ENCODE measurements at places on chromosomes 1 and 21.

DNA sequence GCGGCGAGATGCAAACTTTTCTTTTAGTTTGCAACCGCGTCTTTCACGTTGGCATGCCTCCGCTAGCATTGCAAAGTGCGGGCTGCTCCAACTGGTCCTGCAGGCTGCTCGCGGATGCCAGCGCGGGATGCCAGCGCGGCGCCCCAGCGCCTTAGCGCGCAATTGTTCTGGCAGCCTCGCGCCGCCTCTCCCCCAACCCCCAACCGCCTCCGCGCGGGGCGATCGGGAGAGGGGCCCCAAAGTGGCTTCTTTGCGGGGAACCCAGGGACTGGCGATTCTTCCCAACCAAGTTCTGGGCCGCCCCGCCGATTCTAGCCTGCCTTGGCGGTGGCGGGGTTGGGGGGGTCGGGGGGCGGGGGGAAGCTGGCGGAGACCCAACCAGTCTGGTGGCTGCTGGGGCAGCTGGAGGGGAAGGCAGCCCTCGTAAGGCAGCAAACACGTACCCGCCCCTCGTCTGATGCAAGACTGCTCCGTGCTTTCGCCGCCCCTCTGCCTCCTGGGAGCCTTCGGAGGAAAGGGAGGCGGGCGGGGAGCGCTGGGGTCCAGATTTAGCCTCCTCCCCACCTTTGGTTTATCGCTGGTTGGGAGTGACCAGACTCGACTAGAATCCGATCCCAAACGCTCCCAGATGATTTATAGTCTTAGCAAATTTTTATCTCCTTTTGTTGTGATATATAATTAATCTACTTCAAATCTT is 756 bp downstream of the PHGDH start:
- peak; percentile 18 for DNase-seq

DNA sequence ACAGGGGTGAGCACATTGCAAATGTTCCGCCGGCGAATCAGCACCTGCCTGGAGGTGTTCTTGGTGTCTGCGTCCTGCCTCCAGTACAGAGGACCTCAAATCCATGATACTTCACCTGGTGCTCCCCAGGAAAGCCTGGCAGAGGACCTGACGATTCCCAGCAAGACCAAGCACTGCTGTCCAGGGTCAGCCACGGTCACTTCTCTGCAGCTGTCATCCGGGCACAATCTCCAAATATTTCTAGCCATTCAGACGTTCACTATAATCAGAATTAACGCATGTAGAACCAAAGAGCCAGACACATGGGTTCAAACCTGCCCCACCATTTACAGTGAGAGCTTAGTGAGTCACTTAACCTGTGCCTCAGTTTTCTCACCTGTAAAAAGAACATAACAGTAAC is 74.5 kb downstream of the CLIC6 start:
- no peak for DNase-seq

DNA sequence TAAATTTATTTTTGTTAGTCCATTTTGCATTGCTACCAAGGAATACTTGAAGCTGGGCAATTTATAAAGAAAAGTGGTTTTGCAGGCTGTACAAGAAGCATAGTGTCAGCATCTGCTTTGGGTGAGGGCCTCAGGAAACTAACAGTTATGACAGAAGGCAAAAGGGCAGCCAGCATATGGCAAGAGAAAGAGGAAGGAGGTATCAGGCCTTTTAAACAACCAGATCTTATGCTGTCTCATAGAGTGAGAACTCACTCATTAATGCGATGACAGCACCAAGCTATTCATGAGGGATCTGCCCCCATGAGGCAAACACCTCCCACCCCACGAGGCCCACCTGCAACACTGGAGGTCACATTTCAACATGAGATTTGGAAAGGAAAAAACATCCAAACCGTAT is 898.4 kb downstream of the KCNT2 start:
- no peak for DNase-seq

DNA sequence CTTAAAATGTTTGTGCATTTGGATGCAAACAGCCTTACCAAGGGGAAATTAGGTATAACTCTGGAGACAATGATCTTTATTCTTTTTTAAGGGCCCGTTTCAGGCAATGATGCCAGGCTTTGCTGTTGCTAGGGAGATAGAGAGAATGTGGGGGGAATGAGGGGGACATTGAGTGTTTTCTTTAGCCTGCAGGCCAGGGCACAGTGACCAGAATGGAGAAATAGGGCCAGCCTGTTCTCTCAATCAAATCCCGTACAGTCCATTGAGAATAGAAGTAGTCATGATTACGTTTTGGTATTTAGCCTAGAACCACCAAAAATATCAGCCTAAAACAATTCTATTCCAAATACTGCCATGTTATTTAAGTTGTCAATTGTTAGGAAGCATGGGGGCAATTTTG is 49.0 kb downstream of the RGS7 start:
- DNase-seq: no peak

- DNase-seq: no peak
Observed at GRCh38 chr1:150299716-150300115, 6.1 kb downstream of the MRPS21 start.

DNA sequence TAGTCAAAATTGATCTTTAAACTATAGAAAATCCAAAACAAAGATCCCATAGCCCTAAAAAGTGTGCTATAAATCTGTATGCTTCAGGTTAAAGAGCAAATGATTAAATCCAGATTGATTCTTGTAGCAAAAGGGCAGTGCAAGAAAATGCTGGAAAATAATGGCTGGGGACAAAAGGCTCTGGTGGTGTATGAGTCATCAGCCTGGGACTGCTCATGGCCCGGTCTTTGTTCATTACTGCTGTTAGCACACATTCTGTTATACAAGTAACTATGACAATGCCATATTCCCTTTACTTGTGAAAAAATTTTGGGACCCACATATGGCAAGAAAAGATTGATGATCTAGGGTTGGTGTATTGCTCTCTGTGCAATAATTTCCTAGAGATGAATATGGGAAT is 89.1 kb downstream of the RWDD3 start:
- DNase-seq: no peak

GRCh38 chr1:159175571-159175970 is 4.2 kb downstream of the CADM3 start:
- DNase-seq: no peak

- DNase-seq: no peak
Observed at GRCh38 chr21:31570824-31571566, 88.5 kb upstream of the SOD1 start.

GRCh38 chr21:44394733-44395132 is 41.3 kb downstream of the TRPM2 start:
- no peak for DNase-seq

DNA sequence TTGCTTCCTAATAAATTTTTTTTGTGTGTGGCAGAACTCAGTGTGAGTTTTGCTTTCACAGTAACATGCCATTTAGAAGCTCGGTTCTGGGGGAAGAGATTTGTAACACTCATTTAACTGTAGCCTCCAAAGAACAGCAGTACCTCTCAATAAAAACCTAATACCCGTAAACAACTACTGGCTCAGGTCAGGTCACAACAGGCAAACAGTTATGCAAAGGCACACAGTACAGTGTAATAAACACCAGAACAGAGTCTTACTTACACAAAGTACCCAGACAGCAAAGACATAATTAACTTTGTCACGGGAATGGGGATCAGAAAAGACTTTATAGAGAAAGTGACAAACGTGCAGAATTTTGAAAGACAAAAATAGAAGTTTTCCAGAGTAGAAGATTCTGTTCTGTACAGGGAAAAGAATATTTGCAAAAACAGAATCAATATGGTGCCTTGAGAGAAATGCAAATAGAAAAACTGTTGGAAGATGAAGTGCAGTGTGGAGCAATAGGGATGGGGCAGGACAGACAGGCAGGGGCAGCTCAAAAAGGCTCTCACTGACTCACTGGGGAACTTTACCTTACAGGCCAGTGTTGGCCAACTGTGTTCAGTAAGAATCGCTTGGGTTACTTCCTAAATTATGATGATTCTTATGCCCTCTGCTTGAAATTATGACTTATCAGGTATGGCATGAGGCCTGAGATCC is 38.8 kb downstream of the EGLN1 start:
- DNase-seq: no peak

- no peak for DNase-seq
Observed at GRCh38 chr1:89407360-89407759, 43.5 kb downstream of the GBP6 start.

- no peak for DNase-seq
Observed at GRCh38 chr1:36269408-36269838, 36.7 kb upstream of the SH3D21 start.

GRCh38 chr21:31682620-31683019 is 23.1 kb downstream of the SOD1 start:
- no peak for DNase-seq

- DNase-seq: no peak
Observed at GRCh38 chr1:6243053-6243834, 735 bp upstream of the HES3 start.

DNA sequence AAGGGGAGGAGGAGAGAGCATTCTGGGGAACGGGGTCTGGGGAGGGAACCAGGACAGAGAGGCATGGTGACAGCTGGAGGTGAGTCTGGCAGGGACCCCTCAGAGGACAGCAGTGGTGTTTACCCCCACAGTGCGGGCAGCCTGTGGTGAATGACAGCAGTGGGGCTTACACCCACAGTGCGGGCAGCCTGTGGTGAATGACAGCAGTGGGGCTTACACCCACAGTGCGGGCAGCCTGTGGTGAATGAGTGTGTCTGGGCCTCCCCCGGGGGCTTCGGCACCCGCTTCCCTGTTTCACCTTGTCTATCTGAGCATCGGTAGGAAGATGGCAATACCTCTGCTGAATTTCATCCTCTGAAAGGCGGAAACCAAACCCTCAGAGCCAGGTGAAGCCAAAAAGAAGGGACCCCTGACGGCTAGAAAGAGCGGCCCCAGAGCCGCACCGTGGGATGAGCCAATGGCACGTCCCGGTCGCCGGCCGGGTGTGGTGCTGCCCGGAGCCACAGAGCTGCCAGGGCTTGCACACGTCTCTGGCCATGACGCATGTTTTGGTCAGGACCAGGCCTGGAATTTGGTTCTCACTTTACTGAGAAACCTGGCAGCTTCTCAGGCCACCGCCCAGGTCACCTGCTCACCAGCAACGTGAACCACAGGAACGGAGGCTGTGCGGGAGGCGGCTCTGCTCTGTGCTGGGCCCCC is 54.1 kb downstream of the SIK1 start:
- DNase-seq: no peak

DNA sequence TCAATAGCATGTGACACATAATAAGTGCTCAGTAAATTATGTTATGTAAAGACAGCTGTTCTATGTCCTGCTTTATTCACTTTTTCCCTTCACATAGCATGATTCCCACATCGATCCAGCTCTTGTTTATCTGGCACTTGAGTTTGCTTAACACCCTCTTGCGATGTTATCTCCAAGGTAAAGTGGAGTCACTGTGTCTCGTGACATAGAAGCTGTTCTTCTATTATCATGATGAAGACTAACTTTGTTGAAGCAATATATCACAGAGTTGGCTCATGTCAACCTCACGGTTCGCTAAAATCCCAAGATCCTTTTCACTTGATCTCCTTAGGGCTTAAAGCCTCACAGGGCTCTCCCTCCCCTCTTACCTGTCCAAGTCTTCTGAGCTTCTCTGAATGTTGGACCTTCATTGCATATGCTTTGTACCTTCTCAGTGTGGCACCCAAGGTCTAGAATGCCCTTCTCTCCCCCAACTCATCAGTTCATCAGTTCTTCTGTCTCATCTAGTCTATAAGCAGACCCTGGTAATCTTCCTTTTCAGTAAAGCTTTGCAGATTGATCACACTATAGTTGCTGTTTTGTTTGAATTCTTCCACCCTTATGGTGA is 38.0 kb downstream of the PLXNA2 start:
- no peak for DNase-seq

DNA sequence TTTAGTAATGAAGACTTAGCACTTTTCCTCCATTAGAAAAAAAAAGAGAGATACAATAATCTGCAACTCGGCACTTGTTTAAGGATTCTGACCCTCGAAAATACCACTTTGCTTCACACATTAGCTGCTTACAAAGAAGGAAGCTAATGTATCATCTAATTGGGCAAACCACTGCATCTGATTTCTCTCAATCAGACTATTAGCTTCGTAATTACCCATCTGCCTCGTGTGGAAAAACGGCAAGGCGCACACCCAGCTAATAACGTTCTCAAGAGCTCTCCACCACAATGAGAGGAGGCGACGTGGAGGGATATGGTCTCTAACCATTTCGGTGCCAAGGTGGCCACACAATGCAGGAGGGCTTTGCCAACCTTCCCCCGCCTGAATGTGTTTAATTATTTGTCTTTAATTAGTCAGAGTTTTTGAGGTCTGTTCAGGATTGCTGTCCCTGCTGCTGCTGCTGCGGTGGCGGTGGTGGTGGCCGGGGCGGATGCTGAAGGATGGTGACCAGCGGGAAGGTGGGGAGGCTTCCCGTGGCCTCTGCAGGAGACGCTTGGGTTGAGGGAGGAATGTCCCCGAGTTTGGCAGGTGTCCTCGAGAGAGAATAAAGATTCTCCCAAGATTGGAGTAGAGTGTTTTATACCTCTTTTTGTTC is 374.5 kb downstream of the RPS6KC1 start:
- DNase-seq: no peak

DNA sequence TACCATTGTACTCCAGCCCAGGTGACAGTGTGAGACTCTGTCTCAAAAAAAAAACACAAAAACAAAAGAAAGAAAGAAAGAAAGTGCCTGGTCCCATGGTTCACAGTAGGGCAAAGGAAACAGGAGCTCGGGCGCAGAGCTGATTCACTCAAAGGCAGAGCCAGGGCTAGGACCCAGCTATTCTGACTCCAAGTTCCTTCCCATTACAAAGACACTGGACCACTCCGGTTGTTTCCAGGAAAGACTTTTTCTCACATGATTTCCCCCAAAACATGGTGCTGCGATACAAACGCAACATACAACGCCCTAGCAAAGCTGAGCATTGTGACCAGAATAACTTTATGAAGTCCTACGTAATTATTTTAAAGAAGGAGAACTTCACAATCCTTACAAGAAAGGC is 10.7 kb downstream of the ABCG1 start:
- no peak for DNase-seq

DNA sequence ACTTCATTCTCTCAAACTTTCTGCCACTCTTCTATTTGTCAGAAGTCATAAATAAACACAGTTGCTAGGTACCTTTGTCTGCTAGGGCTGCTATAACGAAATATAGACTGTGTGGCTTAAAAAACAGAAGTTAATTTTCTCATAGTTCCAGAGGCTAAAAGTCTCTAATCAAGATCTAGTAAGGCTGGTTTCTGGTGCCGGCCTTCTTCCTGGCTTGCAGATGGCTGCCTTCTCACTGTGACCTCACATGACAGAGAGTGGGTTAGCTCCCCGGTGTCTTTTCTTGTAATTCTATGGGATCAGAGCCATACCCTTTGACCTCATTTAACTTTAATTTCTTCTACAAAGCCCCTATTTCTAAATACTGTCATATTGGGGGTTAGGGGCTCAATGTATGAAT is 5.9 kb downstream of the PDC start:
- DNase-seq: no peak
